CD8-positive, alpha-beta memory T cell (primary cell): ENCODE measurements at places on chromosomes 16 and 17.
A peak's percentile ranks its signal among the peaks of the same experiment; 100 is the strongest.

GRCh38 chr17:62093188-62094155 is 28.4 kb upstream of the MED13 start:
- DNase-seq = no peak
- H3K4me1 ChIP-seq = no peaks in the 10 kb centered on the region
- H3K4me3 ChIP-seq = no peak overlapping the region
- H3K27ac ChIP-seq = no peak overlapping the region
- H3K36me3 ChIP-seq = no peaks in the 10 kb centered on the region

- H3K4me3 ChIP-seq = no peak overlapping the region
- H3K27ac ChIP-seq = no peak overlapping the region
- H3K4me1 ChIP-seq = peaks cover 19% of the 10 kb centered on the region
- H3K27me3 ChIP-seq = no peaks in the 10 kb centered on the region
- DNase-seq = no peak
Observed at GRCh38 chr16:28932339-28933141, 769 bp downstream of the CD19 start.

- H3K4me3 ChIP-seq = peak overlapping the region; percentile 53
- peak; percentile 50 for DNase-seq
- H3K27me3 ChIP-seq = peaks cover 20% of the 10 kb centered on the region
- no peaks in the 10 kb centered on the region for H3K36me3 ChIP-seq
- peaks cover 20% of the 10 kb centered on the region for H3K4me1 ChIP-seq
- H3K27ac ChIP-seq = no peak overlapping the region
Observed at GRCh38 chr17:81481073-81481799, 31.4 kb downstream of the ACTG1 start.

- H3K27me3 ChIP-seq = peaks cover under 1% of the 10 kb centered on the region
- H3K36me3 ChIP-seq = no peaks in the 10 kb centered on the region
- DNase-seq = no peak
- H3K4me1 ChIP-seq = no peaks in the 10 kb centered on the region
- no peak overlapping the region for H3K4me3 ChIP-seq
- H3K27ac ChIP-seq = no peak overlapping the region
Observed at GRCh38 chr17:48004983-48005382, 32.6 kb downstream of the COPZ2 start.

- H3K4me3 ChIP-seq = no peak overlapping the region
- no peaks in the 10 kb centered on the region for H3K27me3 ChIP-seq
- no peaks in the 10 kb centered on the region for H3K4me1 ChIP-seq
- DNase-seq = no peak
Observed at GRCh38 chr16:80403894-80404293, 136.9 kb upstream of the DYNLRB2 start.
